Large intestine (tissue), 12 donors: ENCODE measurements at places on chromosomes 4 and X. TPM values are rescaled to one million over a fixed set of nuclear protein-coding genes. Genes with fewer than 3 reads are reported as not detected.

Gene CXCL10
- polyA plus RNA-seq, result 3.9 TPM

Gene FUNDC2
- polyA plus RNA-seq, result 94.9 TPM

Gene SMARCA1
- polyA plus RNA-seq, result 43.9 TPM

Gene SULT1E1
- 134 TPM for polyA plus RNA-seq

Gene FGA
- 23.0 TPM for polyA plus RNA-seq

Gene SSX1
- not detected for polyA plus RNA-seq

Gene ANXA3
- 81.3 TPM for polyA plus RNA-seq

Gene DUX4
- polyA plus RNA-seq, result 0.06 TPM

- DNase-seq, result no peak
Observed at GRCh38 chr4:137676357-137676998, 144.2 kb upstream of the PCDH18 start.

- no peak for DNase-seq
Observed at GRCh38 chr4:110248100-110248499, 49.7 kb upstream of the ELOVL6 start.

GRCh38 chrX:15750611-15751154, 12.6 kb downstream of the CA5B start:
- no peak for DNase-seq

DNA sequence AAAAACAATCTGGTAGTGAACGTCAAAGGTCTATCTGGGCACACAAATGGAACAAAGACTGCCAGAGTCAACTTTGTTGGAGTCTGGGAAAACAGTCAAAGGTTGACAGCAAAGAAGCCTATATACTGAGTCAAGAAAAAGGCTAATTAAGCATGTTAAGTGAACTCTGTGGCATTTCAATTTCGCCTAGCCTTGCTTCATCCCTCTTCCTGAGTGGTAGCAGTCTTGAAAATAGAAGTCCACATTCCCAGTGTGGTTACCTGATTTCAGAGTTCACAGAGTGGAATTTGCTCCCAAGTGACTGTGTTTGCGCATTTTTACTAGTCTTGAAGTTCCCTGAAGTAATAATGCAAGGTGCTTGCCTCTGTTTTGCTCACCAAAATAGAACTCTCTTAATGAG, 760.0 kb downstream of the FSTL5 start:
- DNase-seq, result no peak

GRCh38 chrX:54530357-54530900, 410 bp downstream of the GNL3L start:
- no peak for DNase-seq

DNA sequence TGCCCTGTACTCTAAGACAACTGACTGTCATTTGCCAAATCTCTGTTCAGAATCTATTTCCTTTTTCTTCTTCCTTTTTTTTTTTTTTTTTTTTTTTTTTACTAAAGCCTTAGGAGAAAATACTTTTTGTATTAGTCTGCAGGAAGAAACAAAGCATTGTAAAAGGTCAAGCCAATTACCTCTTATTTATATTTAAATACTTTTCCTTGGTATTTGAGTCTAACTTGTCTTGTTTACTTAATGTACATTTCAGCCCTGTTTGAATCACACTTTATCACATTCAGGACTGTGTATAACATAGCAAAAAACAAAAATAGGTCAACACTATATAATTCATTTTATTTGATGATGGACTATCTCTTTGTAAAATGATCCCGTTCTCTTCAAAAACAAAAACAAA, 262.2 kb downstream of the RPA4 start:
- no peak for DNase-seq

DNA sequence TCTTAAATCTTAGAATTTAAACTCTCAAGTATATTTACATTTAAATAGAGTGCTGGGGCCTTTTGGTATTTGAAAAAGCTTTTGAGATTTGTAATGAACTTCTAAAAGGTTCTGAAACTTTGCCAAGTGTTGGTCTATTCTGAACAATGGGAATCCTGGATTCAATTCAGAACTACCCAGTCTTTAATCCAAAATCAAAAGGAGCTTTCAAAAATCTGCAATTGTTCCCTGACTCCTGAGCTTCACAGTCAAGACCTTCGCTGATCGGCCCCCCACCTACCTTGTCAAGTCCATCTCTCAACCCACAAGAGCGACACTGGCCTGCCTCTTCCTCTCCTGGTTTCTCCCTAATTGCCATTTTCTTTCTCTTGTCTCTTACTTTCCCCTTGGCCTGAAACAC, 666.1 kb upstream of the BOD1L1 start:
- DNase-seq, result no peak

DNA sequence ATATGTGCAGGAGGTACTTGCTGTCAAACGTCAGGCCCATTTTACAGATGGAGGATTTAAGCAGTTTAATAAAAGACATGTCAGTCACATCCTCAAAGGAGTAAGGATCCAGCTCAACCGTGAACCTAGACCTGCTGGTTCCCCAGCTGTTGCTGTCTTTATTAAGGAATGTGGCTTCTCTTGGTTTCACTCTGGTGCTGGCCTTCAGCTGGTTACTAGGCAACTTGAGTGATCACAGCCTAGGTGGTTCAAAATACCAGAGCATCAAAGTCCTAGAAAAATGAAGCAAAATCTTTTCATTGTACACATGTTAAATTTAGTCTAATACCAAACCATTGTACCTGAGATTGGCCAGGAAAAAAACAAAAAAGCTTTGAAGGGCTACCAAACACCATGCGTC, 32.7 kb upstream of the GLRA2 start:
- DNase-seq, result peak; percentile 7

DNA sequence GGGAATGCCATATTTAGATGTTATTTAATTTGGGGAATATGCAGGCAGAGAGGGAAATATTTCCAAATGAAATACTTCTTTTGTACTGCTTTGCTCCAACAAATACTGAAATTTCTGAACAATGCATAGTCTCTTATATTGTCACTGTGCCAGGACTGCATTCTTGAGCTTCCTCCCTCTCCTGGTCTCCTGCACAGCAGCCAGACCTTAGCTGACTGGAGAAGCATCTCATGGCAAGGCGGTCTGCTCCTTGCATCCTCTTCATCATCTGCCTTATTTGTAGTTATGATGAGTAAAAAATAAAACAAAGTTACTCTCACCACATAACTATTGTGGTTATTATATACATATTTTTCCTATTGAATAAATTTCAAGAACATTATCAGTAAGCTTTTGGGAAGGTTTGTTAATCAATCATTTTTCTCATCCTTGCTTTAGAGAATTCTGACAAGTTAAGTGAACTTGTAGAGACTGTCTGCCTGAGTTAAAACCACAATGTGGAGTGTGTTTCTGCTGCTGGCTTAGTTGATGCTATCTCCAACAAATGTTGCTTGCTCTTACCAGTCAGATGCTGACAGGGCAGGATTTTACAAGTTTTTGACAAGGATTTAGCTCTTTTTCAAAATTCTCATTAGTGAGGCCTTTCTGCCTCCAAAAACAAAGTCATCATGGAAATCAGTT, 153.6 kb downstream of the SOWAHB start:
- no peak for DNase-seq

DNA sequence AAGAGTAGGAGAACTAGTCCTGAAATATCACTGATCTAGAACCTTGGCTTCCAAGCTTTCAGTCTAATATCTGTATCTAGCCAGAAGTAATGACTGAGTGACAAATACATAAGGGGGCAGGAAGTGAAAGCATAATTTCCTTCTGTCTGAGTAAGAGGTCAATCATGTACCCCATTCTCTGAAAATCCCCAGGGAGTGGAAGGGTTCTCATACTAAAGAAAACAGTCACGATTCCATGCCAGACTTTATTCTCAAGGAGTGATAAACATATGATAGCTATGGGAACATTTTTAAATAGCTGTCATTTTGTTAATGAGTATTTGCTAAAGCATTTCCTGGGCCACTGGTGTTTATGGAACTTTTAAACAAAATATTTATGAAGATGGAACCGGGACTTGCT, 308.5 kb downstream of the ARHGAP24 start:
- no peak for DNase-seq

- no peak for DNase-seq
Observed at GRCh38 chr4:23654791-23655190, 235.1 kb downstream of the PPARGC1A start.

GRCh38 chr4:177119691-177120090, 190.0 kb upstream of the NEIL3 start:
- no peak for DNase-seq
